ENCODE measurements at places on chromosomes 3 and 15. TPM values are rescaled to one million over a fixed set of nuclear protein-coding genes. Genes with fewer than 3 reads are reported as not detected.

Gene SYNM
- 0.69 TPM for total RNA-seq

- DNase-seq: no peak
Measured at GRCh38 chr3:8953313-8953712, 10.0 kb downstream of the RAD18 start.

GRCh38 chr3:13542142-13542541, 6.8 kb upstream of the FBLN2 start:
- no peak for DNase-seq

- no peak for DNase-seq
Measured at GRCh38 chr15:75661100-75661755, 13.5 kb downstream of the SNX33 start.

DNA sequence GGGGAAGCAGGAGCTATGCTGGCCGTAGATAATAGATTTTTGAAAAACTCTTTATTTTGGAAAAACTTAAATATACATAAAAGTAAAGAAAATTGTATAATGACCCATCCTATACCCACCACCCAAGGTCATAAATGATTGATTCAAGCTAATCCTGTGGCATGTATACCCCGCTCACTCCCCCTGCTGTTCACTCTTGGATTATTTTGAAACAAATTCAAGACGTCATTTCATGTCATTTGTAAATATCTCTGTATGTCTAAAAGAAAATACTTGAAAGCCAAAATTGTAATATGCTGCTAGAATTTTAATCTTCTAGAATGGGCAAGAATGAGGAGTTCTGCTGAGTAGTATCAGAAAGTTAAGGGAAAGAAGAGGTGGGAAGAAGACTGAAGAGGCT, 241.7 kb downstream of the FEZF2 start:
- no peak for DNase-seq

Gene ATP13A5
- total RNA-seq: not detected

Gene GPR87
- not detected for total RNA-seq

GRCh38 chr15:65626856-65627255, 5.1 kb downstream of the SLC24A1 start:
- no peak for DNase-seq

- no peak for DNase-seq
Measured at GRCh38 chr15:34023907-34024306, 15.1 kb downstream of the AVEN start.

- DNase-seq: no peak
Measured at GRCh38 chr3:95521396-95521795, 1293.0 kb upstream of the EPHA6 start.

Gene LARP6
- 0.36 TPM for total RNA-seq

GRCh38 chr3:124582196-124582595, 148.1 kb upstream of the UMPS start:
- DNase-seq: no peak

DNA sequence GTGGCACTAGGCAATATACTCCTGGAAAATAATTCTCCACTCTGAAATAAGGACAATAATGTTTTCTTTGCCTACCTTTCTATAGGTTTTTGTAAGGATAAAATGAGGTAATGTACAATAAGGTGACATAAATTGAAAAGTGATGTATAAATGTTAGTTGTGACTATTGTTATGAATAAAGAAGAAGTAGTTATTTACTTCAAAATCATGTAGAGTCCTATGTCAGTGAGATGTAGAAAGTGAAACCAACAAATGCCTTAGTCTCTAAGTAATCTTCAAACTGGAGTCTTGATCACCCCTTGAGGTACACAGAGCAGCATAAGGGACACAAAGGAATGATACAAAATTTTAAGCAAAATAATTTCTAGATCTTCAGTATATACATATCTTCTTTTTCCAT, 60.3 kb upstream of the TP63 start:
- no peak for DNase-seq

- DNase-seq: no peak
Measured at GRCh38 chr3:94543161-94543560, 480.3 kb downstream of the NSUN3 start.

Gene CA12
- 0.58 TPM for total RNA-seq

DNA sequence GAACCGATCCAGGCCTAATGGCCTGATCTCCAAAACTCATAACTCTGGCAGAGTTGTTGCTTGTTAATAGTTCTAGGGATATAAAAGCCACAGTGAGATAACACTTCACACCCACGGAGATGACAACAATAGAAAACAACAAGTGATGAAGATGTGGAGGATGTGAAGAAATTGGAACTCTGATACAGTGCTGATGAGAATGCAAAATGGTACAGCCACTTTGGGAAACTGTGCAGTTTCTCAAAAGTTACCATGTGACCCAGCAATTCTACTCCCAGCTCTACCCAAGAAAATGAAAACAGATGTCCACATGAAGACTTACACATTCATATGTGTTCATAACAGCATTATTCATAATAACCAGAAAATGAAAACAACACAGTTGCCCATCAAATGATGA, 3.8 kb downstream of the CMTM7 start:
- no peak for DNase-seq

Gene GOLGA8S
- 0.16 TPM for total RNA-seq

Gene CFAP100
- not detected for total RNA-seq

DNA sequence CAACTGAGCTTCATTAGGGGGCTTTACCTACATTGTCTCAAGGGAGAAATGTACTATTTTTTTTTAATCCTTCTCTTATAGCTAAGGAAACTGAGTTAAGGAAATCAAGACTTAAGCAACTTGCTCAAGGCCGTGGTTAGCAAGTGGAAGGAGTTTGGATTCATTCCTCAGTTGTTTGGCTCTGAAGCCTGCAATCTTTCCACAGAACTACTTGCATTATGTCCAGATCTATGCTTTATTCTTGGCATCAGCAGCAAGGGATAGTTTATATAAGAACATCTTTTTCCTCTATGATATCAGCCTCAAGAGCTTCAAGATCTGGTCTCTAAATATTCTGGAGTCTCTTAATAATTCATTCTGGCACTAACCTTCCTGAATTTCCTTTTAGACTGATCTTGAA, 182.4 kb downstream of the SV2B start:
- no peak for DNase-seq

DNA sequence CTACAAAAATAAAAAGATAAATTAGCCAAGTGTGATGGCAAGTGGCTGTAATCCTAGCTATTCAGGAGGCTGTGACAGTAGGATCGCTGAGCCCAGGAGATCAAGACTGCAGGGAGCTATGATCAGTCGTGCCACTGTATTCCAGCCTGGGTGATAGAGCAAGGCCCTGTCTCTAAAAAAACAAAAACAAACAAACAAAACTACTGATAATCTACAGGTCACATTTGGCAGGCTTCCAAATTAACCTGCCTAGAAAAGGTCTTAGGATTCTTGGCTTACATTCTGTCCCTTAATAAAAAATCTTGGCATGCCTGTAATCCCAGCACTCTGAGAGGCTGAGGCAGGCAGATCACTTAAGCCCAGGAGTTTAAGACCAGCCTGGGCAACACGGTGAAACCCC, 33.4 kb upstream of the SETD2 start:
- DNase-seq: no peak

DNA sequence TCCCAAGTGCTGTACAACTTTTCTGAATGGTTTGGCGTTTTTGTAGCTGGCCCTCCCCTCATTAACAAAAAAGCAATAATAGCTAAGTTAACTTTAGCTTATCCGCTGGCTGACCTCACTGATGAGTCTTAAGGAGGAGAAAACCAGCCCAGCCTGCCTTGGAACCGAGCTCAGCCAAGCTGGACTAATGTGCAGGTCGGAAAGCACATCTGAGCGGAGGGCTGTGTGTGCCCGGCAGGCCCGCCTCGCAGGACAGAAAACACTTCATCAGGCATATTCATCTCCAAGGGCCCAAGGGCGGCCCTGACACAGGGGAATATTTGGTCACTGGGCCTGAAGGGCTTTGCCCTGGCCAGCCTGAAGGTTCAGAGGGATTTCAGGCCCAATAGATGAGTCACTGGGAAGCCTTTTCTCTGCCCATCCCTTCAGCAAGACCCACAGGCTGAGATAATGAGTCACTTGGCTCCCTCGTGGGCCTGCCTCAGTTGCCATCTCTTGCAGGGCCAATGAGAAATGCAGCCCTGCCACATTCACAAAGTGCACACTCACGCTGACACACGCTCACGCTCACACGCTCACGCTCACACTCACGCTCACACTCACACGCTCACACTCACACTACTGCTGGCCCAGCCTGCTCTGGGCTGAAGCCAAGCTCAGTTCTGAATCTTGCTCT, 75.1 kb downstream of the SLC12A8 start:
- DNase-seq: no peak

- no peak for DNase-seq
Measured at GRCh38 chr3:54120657-54121413, 1.5 kb upstream of the CACNA2D3 start.

Gene SRPRB
- 63.8 TPM for total RNA-seq

Gene ASB14
- total RNA-seq: not detected

GRCh38 chr15:79881668-79882067, 15.1 kb downstream of the MTHFS start:
- no peak for DNase-seq

- DNase-seq: no peak
Measured at GRCh38 chr3:177994976-177995375, 541.3 kb upstream of the KCNMB2 start.

DNA sequence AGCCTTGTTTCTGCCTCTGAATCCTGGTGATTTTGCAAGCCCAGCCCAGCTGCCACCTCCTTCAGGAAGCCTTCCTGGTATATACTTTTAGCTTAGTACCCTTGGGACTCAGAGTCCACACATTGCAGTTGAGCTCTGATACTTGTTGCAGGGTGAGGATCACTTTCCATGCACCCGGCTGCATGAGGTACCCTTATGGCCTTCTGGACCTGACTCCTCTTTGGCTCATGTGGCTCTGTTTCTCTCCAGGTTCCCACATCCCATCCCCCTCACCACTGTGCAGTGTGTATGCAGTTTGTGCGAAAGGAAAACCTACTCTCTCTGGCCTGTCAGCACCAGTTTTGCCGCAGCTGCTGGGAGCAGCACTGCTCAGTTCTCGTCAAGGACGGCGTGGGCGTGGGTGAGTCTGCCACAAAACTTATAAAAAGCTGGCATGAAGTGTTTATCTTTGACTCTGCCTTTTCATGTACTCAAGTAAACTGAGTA, 23.1 kb upstream of the P4HTM start:
- DNase-seq: peak; percentile 48

DNA sequence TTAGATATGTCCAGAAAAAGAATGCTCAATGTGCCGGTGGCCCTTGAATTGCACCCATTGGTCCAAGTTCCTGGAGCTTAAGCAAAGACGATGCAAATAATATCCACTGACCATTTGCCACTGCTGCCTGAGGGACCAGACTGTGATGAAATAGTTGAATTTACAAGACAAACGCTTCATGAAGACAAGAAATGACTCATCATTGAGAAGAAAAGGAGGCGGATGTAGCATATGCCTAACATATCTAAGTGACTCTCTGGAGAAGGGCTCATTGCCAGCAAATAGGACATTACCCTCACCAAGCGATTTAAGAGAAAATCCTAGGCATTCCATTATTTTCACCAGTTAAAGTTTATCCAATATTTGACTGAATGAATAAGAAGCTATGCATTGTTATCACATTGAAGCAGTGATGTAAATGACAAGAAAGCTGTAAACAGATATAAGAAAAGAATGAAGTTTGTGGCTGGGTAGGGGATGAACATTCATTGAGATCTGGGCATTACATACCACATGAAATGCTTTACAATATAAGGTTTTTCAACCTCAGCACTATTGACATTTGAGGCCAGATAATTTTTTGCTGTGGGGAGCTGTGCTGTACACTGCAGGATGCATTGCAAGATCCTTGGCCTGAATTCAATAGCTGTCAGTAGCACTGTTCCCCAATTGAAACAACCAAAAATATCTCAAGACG, 48.9 kb upstream of the CPNE4 start:
- no peak for DNase-seq

DNA sequence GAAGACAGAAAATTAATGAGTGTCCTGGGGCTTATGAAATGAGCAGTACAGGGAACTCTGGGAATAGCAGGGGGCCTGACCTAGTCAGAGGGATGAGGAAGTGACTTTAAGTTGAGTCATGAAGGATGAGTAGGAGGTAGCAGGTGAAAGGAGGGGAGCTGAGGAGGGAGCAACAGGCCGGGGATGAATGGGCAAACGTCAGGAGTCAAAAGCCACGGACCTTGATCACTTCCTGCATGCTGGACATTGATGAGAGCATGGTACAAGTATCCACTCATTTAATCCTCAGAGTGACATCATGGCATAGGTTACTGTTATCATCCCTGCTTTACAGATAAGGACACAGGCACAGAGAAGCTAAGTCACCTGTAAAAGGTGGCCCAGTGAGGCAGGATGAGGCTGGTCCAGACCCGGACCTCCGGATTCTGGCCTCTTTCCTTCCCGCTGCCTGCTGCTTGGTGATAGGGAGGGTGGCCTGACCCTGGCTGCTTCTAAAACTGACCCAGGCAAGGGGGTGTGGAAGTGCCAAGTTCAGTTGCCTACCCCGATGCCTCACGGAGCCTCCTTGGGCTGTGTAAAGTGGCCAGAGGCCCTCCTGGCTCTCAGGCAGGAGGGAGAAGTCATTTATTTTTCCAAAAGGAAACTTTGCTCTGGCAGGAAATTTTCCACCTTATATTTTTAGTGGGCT, 7.6 kb downstream of the CORO2B start:
- DNase-seq: no peak

DNA sequence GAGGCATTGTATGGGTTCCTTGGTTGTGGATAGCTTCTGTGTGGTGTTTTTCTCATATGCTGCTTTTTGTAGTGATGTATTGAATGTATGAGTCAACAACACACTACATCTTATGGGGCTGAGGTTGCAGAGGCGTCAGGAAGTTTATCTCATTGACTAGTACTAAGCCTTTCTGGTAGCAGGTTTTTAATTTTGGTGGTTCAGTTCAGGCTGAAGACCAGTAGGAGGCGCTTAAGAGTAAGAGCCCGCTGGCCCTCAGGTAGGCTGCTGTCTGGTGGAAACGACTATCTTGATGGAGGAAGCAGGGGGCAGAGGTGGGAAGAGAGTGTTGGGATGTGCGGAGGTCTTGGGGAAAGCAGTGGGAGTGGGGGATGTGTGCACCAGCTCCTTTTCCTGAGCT, 62.4 kb downstream of the RTP4 start:
- DNase-seq: no peak

- peak; percentile 6 for DNase-seq
Measured at GRCh38 chr3:158532099-158532734, 38.8 kb upstream of the MLF1 start.

All from activated CD8-positive, alpha-beta T cell treated with anti-CD3 and anti-CD28 coated beads for 36 hours (primary cell).